ENCODE measurements at places on chromosomes 12 and 14.

DNA sequence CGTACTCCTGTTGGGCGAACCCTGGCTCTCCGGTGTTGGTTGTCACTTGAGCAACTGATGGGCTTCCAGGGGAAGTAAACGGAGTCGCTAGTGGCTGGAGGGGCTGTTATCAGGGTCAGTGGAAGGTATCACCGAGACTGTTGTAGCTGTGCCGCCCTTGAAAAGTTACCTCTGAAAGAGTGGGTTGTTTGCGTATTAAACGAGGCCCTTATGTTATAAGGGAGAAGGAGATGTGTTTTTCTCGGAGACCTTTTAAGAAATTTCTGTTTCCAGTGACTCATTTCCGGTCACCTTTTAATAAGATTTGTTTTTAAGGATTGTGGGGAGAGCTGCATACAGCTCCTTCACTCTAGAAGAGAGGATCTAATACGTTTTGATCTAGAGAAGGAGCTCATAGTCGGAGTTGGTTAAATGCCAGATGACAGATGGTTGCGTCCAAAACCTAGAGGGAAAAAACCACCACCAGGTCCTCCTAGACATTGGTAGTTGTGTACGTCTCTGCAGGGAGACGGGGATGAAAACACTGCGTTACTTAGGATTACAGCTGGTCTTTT lies 750 bp upstream of the DBX2 start:
- DNase-seq = no peak

DNA sequence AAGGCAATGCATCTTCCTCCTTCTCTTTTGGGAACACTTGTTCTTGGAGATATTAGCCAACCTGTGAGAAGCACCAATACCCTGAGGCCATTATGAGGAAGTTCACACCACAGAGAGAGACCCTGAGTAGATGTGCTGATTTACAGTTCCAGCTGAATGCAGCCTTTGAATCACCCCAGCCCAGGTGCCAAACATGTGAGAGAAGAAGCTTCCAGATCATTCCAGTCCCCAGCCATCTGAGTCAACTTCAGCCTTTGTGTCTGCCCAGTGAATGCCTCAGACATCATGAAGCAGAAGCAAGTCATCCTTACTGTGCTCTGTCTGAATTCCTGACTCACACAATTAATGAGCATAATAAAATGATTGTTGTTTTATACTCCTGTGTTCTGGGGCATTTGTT lies 25.1 kb downstream of the C12orf42 start:
- DNase-seq = no peak

DNA sequence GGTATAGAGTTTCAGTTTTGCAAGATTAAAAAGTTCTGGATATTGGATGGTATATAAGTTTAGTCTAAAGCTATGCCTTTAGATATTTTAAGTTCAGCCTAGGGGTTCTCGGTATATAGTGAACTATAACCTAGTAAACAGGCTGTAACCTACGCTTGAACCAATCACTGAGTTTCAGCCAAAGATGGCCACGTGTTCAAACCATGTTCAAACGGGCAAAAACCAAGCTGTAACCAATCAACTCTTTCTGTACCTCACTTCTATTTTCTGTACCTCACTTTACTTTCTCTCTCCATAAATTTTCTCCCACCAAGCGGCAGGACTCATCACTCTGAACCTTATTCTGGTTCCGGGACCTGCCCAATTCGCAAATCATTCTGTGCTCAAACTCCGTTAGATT lies 1.4 kb downstream of the TMBIM4 start:
- DNase-seq = no peak

GRCh38 chr14:32761381-32761968 lies 177.2 kb upstream of the NPAS3 start:
- no peak for DNase-seq

GRCh38 chr14:98085751-98086150 lies 1186.2 kb downstream of the BCL11B start:
- no peak for DNase-seq

DNA sequence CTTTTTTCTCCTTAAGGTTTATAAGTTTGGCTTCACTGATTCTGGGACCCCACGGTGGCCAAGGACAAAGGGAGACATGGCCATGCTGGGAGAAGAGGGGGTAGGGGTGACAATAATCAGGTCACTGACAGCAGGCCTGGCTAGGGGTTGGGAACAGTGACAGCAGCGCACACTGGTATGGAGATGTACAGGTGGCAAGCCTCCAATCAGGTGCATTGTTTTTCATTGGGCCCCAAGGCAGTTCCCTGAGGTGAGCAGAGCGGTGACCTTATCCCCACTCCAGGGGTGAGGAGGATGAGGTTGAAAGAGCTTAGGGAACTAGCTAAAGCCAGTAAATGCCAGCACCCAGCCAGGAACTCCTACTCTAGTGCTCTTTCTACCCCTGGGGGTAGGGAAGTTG lies 1.4 kb downstream of the SYNDIG1L start:
- DNase-seq = no peak

DNA sequence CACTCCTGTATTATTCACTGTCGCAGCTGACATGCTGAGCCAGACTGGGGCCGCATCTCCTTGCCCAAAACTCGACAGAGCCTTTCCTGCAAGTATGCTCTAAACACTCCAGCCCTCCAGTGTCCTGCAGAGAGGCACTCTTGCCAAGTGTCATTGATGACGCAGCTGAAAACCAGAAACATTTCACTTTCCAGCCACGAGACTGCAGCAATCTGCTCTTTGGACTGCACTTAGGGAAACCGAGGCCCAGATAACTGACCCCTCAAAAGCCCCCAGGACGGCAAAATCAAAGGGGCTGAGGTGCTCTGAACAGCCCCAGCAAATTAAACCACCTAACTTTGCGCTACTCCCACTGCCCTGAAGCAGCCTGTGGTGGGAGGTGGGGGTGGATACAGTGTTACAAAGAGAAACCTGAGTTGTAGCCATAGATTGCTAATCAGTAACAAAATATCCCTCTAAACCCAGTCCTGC lies 2.6 kb downstream of the CCDC85C start:
- DNase-seq = no peak

GRCh38 chr12:62448436-62448835 lies 18.2 kb upstream of the MON2 start:
- DNase-seq = no peak

- no peak for DNase-seq
Measured at GRCh38 chr12:69929531-69929930, 104.5 kb downstream of the MYRFL start.

DNA sequence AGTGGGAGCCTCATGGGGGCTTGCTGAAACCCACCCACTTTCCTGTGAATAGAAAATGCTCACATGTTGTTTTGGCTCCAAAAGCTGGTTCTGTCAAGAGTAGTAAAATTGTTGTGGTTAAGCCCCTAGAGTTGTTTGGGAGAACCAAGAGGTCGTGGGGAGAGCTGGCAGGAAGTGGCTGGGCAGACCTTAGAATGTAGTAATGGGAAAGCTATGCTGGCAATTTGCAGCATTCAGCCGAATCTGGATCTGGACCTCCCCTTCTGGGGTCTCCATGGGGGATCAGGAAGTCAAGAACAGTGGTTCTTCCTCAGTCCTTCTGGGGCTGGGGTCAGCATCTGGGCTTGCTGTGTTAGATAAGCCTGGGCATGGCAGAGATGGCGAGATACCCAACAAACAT lies 150.6 kb upstream of the TBX3 start:
- no peak for DNase-seq

DNA sequence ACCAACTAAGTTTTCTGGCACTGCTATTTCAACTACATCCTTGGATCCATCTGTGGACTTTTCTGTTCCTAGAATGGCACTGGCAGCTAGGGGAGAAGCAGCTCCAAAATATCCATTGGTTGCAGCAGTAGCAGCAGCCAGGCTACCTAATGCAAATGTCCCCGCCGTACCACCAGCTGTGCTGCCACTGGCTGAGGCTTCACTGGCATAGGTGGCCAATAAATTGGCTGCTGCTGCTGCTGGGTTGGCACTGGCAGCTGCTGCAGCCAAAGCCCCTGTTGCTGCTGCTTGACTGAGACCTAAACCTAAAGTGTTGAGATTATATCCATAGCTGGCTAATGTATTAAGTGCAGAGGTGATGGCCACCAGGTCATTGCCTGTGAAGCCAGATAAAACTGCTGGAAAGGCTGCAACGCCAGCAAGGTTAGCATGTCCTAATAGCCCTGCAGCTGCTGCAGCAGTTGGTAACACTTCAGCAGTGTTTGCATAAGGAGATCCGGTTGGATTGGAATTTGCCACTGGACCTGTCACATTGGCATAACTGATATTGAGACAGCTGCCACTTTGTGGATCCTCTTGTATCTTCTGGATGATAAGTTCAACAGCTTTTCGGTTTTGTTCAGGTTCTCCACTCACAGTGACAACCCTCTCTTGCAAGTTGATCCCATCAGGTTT lies 149.5 kb downstream of the NOVA1 start:
- no peak for DNase-seq

- no peak for DNase-seq
Measured at GRCh38 chr12:48451372-48451771, 21.0 kb upstream of the ANP32D start.

- no peak for DNase-seq
Measured at GRCh38 chr14:94120667-94121340, 8.6 kb downstream of the IFI27L2 start.

GRCh38 chr12:39294715-39295114 lies 148.2 kb downstream of the KIF21A start:
- DNase-seq = no peak

GRCh38 chr12:20183563-20183962 lies 184.8 kb upstream of the PDE3A start:
- DNase-seq = no peak

GRCh38 chr12:13005649-13006048 lies 5.6 kb upstream of the HEBP1 start:
- DNase-seq = no peak

GRCh38 chr12:24133384-24133783 lies 183.9 kb upstream of the SOX5 start:
- no peak for DNase-seq

- no peak for DNase-seq
Measured at GRCh38 chr14:55212634-55213033, 21.2 kb upstream of the DLGAP5 start.

- DNase-seq = no peak
Measured at GRCh38 chr12:88924162-88924561, 343.9 kb upstream of the KITLG start.

- no peak for DNase-seq
Measured at GRCh38 chr12:58372298-58372697, 430.9 kb downstream of the ATP23 start.

DNA sequence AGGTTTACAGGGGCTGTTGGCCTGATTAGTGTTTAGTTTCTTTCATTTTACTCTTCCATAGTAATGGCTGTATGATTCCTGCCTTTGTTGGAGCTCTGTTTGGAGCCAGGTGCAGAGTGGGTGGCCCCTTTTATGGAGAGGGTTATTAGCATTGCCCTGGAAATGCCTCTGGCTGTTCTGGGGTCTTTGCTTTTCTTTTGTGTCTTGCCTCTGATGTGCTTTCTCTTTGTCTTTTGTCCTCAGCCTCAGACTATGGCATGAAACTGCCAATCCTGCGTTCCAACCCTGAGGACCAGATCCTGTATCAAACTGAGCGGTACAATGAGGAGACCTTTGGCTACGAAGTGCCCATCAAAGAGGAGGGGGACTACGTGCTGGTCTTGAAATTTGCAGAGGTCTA lies 6.9 kb downstream of the MLEC start:
- no peak for DNase-seq

DNA sequence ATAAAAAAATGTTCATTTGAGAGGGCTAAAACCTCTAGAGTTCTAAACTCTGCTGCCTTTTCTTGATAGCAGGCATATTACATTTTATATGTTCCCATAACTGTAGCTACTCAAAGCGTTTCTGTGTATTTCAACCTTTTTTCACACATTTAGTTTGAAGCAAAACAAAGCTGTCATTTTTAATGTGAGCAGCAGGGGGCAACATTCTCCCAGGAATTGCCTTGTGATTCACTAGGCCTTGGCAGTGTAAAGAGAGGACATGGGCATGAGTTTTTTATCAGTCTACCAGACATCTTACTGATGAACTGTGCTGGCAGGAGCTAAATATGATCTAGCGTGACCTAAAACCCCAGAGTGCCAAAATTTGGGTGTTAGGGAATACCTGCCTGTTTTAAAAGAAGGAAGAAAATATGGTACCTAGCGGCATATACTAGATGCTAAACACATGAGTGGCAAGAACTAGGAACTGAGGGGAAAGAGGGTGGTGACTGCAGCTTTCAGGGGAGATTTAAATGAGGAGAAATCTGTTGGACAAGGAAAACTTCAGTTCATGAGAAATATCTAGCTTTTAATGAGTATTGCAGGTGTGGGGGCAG lies 65.3 kb downstream of the IFT43 start:
- DNase-seq = peak; percentile 46

GRCh38 chr12:72234886-72235285 lies 37.3 kb upstream of the TRHDE start:
- no peak for DNase-seq

GRCh38 chr12:57661376-57661775 lies 28.4 kb upstream of the B4GALNT1 start:
- no peak for DNase-seq

GRCh38 chr12:49507139-49507538 lies 31.7 kb upstream of the KCNH3 start:
- no peak for DNase-seq

DNA sequence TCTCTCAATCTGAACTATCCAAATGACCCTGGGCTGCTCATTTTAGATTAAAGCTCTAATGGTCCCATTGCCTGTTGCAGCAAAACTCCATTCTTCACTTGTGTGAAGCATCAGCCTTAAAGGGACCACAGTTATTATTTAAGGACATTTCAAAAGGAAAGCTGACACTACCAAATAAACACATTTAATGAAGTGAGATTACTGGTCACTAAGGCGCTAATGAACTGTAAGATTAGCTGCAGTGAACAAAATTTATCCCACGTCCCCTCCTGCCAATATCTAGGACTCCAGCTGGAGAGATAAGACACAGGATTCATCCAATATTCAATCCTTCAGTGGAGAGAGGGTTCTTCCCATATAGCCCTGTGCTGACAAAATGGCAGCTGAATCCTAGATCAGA lies 1029.2 kb upstream of the SEL1L start:
- DNase-seq = no peak

GRCh38 chr12:77401770-77402081 lies 336.4 kb upstream of the E2F7 start:
- DNase-seq = no peak

DNA sequence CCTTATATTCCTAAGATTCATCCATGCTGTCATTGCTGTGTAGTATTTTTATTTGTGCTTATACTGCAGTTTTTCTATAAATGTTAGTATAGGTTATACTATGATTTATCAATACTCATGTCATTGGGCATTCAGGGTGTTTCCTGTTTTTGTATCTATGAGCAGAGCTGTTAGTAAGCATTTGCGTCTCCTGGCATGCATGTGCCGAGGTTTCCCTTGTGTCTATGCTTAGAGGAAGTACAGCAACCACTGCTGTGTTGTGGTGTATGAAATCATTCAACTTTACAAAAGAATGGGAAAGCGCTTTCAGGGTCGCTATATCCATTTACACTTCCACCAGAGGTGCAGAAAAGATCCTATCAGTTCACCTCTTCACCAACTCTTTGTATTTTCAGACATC lies 122.7 kb downstream of the RGS6 start:
- no peak for DNase-seq

GRCh38 chr12:67070604-67071003 lies 198.6 kb upstream of the CAND1 start:
- no peak for DNase-seq
